Chondrocyte (in vitro differentiated cells): ENCODE measurements at places on chromosomes 1 and 21. TPM values are rescaled to one million over a fixed set of nuclear protein-coding genes. Genes with fewer than 3 reads are reported as not detected.

GRCh38 chr1:46158312-46159281 lies 16.3 kb upstream of the TSPAN1 start:
- H3K27ac ChIP-seq = no peak overlapping the region
- H3K4me3 ChIP-seq = no peak overlapping the region
- H3K27me3 ChIP-seq = no peaks in the 10 kb centered on the region
- no peak for DNase-seq
- no peaks in the 10 kb centered on the region for H3K36me3 ChIP-seq
- H3K4me1 ChIP-seq = no peaks in the 10 kb centered on the region

GRCh38 chr1:96559181-96559580 lies 162.4 kb upstream of the PTBP2 start:
- no peaks in the 10 kb centered on the region for H3K36me3 ChIP-seq
- H3K4me1 ChIP-seq = peaks cover 19% of the 10 kb centered on the region
- no peak for DNase-seq
- no peak overlapping the region for H3K4me3 ChIP-seq
- no peak overlapping the region for H3K27ac ChIP-seq

DNA sequence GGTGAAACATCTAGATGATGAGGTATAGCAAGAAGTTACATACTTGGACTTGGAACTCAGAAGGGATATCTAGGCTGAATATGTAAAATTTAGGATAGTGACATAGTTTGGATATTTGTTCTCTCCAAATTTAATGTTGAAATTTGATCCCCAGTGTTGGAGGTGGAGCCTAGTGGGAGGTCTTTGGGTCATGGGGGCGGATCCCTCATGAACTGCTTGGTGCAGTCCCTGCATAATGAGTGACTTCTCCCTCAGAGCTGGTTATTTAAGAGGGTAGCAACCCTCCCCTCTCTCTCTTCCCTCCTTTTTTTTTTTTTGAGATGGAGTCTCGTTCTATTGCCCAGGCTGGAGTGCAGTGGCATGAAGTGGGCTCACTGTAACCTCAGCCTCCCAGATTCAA lies 15.5 kb downstream of the ST3GAL3 start:
- H3K27ac ChIP-seq = no peak overlapping the region
- H3K4me1 ChIP-seq = peaks cover 13% of the 10 kb centered on the region
- DNase-seq = no peak
- no peaks in the 10 kb centered on the region for H3K27me3 ChIP-seq
- H3K4me3 ChIP-seq = no peak overlapping the region

DNA sequence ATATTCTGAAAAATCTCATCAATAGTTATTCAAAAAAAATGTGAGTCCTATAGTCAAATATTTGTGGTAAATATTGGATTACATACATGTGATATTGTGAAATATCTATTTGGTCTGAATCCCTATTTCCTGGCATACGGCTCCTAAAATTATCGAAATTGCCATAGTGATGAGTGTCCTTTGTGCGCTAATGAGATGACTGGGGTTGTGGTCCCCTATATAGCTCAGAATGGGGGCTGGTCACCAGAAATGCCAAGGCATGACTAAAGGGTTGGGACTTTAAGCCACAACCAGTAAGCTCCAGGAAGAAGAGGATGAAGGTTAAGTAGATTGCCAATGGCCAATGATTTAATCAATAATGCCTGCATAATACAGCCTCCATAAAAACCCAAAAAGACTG lies 610.2 kb upstream of the CHRM3 start:
- DNase-seq = no peak
- H3K27ac ChIP-seq = no peak overlapping the region
- no peaks in the 10 kb centered on the region for H3K27me3 ChIP-seq
- H3K4me1 ChIP-seq = peaks cover 4% of the 10 kb centered on the region

GRCh38 chr1:173012126-173012525 lies 38.6 kb downstream of the TNFSF18 start:
- DNase-seq = no peak
- H3K4me3 ChIP-seq = no peak overlapping the region
- H3K27ac ChIP-seq = no peak overlapping the region
- no peaks in the 10 kb centered on the region for H3K27me3 ChIP-seq
- peaks cover 18% of the 10 kb centered on the region for H3K4me1 ChIP-seq

- peaks cover 11% of the 10 kb centered on the region for H3K27me3 ChIP-seq
- no peak for DNase-seq
- peak overlapping the region; percentile 77 for H3K27ac ChIP-seq
- H3K4me3 ChIP-seq = no peak overlapping the region
- no peaks in the 10 kb centered on the region for H3K36me3 ChIP-seq
Measured at GRCh38 chr21:43210454-43211071, 41.8 kb downstream of the CRYAA start.

- H3K27me3 ChIP-seq = no peaks in the 10 kb centered on the region
- no peaks in the 10 kb centered on the region for H3K36me3 ChIP-seq
- peaks cover 38% of the 10 kb centered on the region for H3K4me1 ChIP-seq
- no peak overlapping the region for H3K27ac ChIP-seq
- H3K4me3 ChIP-seq = no peak overlapping the region
- DNase-seq = no peak
Measured at GRCh38 chr1:58905628-58906221, 121.9 kb upstream of the JUN start.

DNA sequence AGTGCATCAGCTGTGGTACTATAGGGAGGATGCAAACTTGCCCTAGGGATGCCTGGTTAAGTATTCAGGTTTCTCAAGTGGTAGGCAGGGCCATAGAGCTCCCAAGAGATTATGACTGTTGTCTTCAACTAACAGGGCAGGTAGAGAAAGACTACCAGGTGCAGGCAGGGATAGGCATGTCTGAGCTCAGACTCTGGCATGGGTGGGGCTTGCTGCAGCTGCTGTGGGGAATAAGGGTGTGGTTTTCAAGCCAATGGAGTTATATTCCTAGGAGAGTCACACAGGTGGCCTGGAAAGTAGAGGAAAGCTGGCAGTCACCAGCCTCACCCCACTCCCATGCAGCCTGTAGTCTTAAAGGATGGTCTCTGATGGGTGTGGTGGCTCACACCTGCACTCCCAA lies 673.4 kb upstream of the ADGRL4 start:
- no peaks in the 10 kb centered on the region for H3K36me3 ChIP-seq
- no peak overlapping the region for H3K27ac ChIP-seq
- H3K4me3 ChIP-seq = no peak overlapping the region
- no peak for DNase-seq

GRCh38 chr21:34612557-34612956 lies 2.4 kb downstream of the RCAN1 start:
- no peak overlapping the region for H3K4me3 ChIP-seq
- no peaks in the 10 kb centered on the region for H3K27me3 ChIP-seq
- no peak for DNase-seq

GRCh38 chr1:24970399-24970753 lies 40.3 kb upstream of the RUNX3 start:
- peaks cover 31% of the 10 kb centered on the region for H3K4me1 ChIP-seq
- H3K36me3 ChIP-seq = peaks cover 8% of the 10 kb centered on the region
- no peak for DNase-seq
- no peaks in the 10 kb centered on the region for H3K27me3 ChIP-seq
- no peak overlapping the region for H3K4me3 ChIP-seq
- no peak overlapping the region for H3K27ac ChIP-seq

DNA sequence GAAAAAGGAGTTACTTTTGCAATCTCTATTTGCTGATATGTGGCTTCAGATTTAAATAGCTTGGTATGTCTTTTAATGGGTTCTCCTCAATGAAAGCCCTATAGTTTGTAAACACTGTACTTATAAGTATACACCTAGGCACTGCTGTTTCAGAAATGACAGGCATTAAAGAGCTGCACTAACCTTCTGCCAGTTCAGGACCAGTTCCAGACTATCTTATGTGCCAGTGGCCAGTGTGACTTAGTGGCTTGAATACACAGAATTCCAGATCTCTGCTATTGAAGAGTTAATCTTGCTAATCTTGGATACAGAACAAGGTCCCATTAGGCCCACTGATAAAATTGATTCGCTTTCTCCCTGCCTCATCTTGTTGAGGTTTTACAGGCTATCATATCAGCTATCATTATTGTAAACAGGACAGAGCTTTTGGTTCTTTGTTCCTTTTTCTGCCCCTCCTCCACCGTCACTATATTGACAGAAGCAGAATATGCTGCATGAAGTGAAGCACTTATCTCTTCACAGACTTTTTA lies 337.5 kb downstream of the LRRIQ3 start:
- no peaks in the 10 kb centered on the region for H3K4me1 ChIP-seq
- no peak overlapping the region for H3K27ac ChIP-seq
- no peak overlapping the region for H3K4me3 ChIP-seq
- H3K27me3 ChIP-seq = peaks cover 4% of the 10 kb centered on the region
- H3K36me3 ChIP-seq = no peaks in the 10 kb centered on the region

- peaks cover 6% of the 10 kb centered on the region for H3K27me3 ChIP-seq
- no peaks in the 10 kb centered on the region for H3K36me3 ChIP-seq
- no peak overlapping the region for H3K27ac ChIP-seq
- no peak overlapping the region for H3K4me3 ChIP-seq
Measured at GRCh38 chr1:182200025-182200812, 138.7 kb upstream of the ZNF648 start.

DNA sequence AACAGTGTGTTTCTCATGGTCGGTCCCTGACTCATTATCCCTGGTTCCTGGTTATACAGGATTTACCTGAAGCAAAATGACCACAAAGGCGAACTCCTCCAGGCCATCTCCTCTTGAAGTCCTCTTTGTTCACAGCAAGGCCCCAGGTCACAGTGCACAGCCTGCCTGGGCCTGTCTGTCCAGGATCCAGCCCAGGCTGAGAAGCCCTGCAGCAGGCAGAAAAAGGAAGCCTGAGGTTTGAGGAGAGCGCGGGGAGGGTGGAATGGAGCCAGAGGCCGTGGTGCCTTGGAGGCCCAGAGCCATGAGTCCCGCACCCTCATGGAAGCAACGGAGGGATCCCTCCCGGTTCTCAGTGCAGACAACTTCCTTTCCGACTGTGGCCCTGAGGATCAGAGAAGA lies 136.8 kb upstream of the IRF2BP2 start:
- H3K27ac ChIP-seq = no peak overlapping the region
- H3K4me1 ChIP-seq = peaks cover 26% of the 10 kb centered on the region
- no peaks in the 10 kb centered on the region for H3K27me3 ChIP-seq
- no peak for DNase-seq
- no peak overlapping the region for H3K4me3 ChIP-seq

DNA sequence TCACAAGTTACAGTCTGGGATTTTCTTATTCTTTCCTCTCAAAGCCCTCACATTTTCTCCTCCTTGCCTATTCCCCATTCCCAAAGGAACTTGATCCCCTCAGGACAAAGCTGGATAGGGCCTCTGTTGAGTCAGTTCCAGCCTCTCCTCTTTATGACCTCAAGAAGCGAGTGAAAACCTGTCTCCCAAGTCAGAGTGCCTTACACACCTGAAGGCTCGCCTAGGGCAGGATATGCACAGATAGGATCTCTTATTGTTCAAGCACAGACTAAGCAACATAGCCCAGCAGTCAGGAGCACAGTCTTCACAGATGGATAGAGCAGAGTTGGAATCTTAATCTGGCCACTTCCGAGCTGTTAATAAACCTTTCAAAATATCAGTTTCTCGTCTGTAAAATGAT lies 60.8 kb upstream of the PRRC2C start:
- H3K27me3 ChIP-seq = peaks cover 1% of the 10 kb centered on the region
- H3K4me3 ChIP-seq = no peak overlapping the region
- no peak for DNase-seq
- no peaks in the 10 kb centered on the region for H3K36me3 ChIP-seq
- H3K4me1 ChIP-seq = peaks cover 5% of the 10 kb centered on the region

The CBR1 gene
- total RNA-seq = 17.6 to 23.6 TPM (median 19.7 TPM) in 3 replicates

The MARK1 gene
- total RNA-seq = 3.0 to 4.1 TPM (median 3.8 TPM) in 3 replicates

The FNDC5 gene
- 2.6 to 4.6 TPM (median 4.0 TPM) in 3 replicates for total RNA-seq

The L1TD1 gene
- total RNA-seq = 0.12 to 0.26 TPM (median 0.15 TPM) in 3 replicates
